ENCODE measurements at places on chromosomes 11 and 22. TPM values are rescaled to one million over a fixed set of nuclear protein-coding genes. Genes with fewer than 3 reads are reported as not detected.

- no peak for DNase-seq
These were observed 24.1 kb downstream of the MYEOV start for GRCh38 chr11:69318093-69318420.

DNA sequence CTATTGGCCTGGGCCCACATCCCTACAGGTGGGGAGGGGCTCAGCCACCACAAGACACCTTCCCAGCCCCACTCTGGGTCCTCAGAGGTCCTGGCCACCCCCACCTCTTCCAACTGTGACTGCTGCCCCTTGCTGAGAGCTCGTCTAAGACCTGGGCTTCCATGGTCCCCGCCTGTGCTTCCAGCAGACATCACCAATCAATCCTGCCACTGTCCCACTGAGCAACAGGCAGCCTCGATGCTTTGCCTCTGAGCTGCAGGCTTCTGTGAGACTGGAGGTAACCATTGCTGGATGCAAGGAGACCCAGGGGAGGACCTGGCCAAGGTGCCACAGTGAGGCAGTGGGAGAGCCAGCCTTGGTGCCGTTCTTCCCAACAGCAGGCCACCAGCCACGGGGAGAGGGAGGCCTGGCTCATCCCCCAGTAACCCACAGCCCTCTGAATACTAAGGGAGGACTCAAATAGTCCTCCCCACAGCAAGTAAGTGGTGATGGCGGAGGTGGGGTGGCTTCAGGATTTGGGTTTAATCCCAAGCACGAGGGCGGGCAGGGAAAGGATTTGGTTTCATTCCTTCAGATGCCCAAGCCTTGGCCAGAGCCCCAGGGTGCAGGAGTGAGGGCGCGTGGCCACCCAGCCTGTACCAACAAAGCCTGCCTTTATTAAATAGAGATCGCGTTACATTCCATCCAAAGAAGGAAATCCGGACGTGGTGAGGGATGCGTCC lies 5.5 kb upstream of the FADS3 start:
- DNase-seq, result no peak

DNA sequence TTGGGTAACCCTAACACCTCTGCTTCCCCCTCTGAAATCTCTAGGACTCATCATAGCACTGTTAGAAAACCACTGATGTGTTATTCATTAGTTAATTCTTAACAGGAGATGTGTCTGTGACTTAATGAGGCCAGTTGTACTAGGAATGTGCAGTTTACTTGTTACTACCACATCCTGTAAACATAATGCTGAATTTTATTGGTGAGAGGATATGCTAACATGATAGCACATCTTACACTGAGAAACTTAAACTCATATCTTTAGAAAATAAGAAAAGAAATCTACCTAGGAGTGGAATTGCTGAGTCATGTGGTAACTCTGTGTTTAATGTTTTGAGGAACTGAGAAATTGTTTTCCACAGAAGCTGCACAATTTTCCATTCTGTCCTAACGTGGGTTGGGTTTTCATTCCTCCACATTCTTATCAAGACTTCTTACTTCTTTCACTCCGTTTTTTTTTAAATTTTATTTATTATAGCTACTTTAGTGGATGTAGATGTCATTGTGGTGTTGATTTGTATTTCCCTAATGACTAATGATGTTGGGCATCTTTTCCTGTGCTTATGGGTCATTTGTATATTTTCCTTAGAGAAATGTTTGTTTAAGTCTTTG lies 33.7 kb downstream of the RNF121 start:
- DNase-seq, result no peak

RNF141 gene
- 55.8 TPM for total RNA-seq

IFITM10 gene
- total RNA-seq, result 15.7 TPM

GRCh38 chr22:41799486-41800347 lies 762 bp upstream of the CCDC134 start:
- peak; percentile 80 for DNase-seq

DNA sequence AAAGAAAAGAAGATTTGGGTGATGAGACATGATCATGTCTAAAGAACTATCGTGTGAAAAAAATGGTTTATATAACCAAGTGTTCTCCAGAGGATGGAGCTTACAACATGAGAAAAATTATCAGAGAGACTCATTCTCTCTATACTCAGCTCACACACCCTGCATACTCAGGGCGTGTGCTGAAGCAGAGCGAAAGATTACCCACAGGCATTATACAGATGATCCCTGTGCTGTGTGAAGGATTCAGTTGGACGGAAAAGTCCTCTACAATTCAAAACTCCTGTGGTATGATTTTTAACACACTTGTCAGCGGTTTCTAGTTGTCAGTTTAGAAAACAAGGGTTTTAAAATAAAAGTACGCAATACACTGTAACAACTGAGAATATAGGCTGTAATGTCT lies 267.3 kb downstream of the DLG2 start:
- DNase-seq, result no peak

DNA sequence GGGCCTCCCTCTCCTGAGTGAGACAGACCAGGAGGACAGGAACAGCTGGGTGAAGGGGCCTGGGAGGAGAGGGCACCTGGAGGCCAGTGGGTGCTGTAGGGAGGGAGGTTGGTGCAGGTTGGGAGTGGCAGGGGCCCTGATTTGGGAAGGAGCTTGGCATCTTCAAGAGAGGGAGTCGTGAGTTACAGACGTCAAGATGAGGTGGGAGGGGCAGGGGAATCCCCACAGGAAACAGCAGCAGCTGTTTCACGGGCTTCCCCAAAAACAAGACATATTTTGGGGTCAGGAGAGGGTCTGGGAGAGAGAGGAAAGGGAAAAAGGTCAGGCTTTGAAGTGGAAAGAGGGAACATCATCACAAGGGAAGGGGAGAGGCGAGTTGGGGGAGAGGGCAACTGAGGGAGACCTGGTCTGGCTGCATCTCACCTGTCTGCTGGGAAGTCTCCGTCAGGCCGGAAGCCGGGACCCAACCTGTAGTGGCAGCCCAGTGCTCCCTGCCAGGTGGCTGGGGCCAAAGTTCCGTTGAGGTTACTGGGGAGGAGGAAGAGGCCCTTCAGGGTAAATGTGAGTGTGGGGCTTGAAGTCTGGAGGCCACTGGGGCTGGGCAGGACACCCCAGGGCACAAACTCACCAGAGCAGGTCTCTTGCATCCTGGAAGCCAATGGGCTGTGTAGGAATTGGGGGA lies 4.4 kb downstream of the NAALADL1 start:
- DNase-seq, result no peak

NRXN2 gene
- 10.8 TPM for total RNA-seq

F2 gene
- not detected for total RNA-seq

Measured in adrenal gland (tissue), 19 donors.